Ureter (tissue), 1 donor: ENCODE measurements at places on chromosomes 6 and 20. TPM values are rescaled to one million over a fixed set of nuclear protein-coding genes. Genes with fewer than 3 reads are reported as not detected.
A peak's percentile ranks its signal among the peaks of the same experiment; 100 is the strongest.

DNA sequence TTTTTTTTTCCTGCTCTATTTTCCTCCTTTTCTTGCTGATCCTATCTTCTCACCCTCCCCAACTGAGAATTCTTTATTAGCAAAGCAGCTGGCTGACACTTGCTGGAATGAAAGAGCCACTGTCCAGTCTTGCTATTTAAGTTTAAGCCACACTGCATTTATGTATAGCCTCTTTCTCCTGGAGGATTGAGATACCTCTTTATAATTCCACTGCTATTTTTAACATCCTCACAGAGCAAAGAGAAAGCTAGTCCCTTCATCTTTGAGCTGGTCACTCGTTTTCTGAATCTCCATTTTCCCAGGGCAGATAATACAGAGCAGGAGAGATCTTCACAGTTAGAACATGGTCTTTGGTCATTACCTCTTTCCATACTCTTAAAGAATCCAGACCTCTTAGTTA lies 36.0 kb upstream of the EEF1A1 start:
- no peak for DNase-seq

The POM121L2 gene
- total RNA-seq = not detected

- DNase-seq = no peak
These were observed 76.9 kb upstream of the SIRPA start for GRCh38 chr20:1818247-1818840.

The CCN2 gene
- total RNA-seq = 70.9 TPM

DNA sequence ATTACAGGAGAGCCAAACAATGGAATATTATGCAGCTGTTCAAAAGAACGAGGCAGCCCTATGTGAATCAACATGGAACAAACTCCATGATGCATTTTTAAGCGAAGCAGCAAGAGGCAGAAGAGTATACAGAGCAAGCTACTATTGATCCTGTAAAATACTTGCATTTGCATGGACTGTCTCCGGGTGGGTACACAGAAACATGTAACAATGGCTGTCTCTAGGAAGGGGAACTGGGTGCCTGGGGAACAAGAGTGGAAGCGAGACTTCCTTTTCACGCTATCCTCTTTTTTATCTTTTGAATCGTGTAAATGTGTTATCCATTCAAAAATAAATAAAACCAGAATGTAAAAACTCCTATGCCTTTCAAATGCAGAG lies 93.3 kb upstream of the SIRPA start:
- no peak for DNase-seq

DNA sequence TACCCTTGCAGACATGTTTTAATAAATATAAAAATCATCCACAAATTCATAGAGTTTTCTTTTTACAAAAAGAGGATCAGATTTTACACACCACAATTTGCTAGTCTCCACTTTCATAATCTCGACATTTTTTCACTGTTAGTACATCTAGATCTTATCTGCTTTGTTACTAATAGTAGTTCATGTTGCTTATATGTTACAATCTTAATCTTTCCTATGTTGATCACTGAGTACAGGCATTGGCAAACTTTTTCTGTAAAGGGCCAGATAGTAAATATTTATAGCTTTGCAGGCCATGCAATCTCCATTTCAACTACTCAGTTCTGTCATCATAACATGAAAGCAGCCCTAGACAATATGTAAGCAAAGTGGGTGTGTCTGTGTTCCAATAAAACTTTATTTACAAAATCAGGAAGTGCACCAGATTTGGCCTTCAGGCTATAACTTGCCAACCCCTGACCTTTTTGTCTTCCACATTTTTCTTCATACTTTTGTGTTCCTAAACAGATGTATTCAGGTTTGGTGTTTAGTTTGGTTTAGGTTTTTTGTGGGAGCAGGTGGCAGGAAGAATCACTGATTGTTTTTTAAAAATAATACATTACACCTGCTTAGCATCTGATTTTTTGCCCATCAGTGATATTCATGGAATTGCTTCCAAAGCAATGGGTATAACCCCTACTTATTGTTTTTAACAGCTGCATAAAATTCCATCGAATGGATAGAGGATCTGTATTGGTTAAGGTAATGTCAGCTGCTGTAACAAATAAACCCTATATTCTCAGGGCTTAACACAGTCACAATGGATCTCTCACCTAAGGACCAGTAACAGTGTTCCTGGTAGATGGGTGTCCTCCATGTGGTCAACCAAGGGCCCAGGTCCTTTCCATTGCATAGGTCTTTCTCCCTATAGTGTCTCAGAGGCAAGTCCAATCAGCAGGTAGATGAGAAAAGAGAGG lies 61.2 kb downstream of the EYA2 start:
- no peak for DNase-seq

DNA sequence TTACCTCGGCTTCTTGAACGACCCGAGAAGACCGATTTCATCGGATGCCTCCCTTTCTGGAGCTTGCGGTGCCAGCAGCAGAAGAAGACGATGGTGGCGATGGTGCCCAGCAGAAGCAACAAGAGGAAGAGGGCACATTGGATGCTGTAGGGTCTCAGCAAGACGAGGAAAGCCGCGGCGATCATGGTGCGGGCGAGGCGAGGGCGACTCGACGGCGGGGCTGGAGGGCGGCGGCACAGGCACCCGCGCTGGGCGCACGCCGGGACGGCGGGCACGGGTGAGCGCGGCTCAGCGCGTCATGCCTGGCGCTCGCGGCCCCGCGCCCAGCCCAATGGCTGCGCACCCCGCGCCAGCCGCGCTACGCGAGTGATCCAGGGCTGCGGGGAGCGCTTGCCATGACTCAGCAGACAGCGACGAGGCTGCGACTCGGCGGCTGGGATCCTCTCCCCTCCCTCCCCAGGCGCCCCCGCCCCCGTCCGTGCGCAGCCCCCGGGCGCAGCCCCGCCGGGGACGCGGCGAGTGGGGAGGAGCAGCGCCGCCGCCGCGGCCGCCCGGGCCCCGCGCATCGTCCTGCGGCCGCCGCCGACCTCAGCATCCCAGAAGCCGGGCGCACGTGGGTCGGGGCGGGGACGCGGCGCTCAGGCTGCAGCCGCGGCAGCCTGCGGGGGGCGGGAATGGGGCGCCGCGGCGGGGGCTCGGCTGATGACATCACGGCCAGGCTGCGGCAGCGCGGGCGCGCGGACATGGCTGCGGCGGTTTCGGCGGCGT lies at the start of gene BEND6:
Gene BEND6, plus strand, starts transcription at position 705 of the 768 bp plus-strand sequence. CDS start 26,704 bp downstream, outside the sequence.
- peak; percentile 47 for DNase-seq

The RNF182 gene
- 0.89 TPM for total RNA-seq

DNA sequence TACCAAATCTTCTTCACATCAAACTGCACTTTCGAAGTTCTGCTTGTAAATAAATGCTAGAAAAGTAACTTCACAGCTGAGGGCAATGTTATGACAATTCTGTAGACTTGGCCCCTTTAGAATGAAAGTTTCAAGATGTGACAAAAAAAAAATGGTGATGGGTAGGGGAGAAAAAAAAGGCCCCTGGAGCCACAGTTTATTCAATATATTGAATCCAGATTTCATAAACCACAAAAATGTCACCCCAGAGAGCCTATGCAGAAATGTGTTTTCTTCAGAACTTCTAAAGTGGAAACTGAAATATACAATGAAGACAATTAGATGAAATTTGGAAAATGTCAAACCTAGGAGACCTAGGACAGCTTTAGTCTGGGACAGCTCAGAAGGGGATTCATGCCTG lies 143.1 kb downstream of the EDN3 start:
- no peak for DNase-seq

- DNase-seq = no peak
These were observed 2.3 kb downstream of the ZNF322 start for GRCh38 chr6:26657256-26657655.

DNA sequence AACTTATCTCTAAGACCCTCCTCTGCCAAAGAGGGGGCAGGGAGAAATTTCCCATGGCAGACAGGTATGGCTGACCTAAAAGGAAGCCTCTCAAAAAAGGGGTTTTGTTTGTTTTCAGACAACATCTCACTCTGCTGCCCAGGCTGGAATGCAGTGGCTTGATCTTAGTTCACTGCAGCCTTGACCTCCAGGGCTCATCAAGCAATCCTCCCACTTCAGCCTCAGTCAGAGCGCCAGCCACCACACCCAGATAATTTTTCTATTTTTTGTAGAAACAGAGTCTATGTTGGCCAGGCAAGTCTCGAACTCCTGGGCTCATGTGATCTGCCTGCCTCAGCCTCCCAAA lies 3.8 kb downstream of the EZR start:
- DNase-seq = no peak

GRCh38 chr6:163036160-163036645 lies 308.4 kb downstream of the PACRG start:
- no peak for DNase-seq

DNA sequence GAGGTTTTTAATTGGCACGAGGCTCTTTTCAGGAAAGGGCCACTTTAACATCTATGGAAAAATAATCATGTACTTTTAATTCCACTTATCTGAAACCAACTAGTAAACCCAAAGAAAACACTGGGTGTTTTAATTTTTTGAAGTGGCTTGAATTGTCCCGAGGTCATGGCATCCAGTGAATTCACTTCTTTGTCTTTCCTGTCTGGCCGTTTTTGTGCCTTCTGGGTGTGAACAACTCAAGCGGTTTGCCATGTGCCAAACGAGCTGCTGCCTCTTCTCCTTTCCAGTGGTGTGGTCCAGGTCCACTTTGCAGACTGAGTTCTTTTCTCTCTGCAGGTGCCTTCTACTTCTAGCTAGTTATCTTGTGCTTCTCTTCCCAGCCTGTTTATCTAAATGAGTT lies 117.5 kb downstream of the PLCB4 start:
- no peak for DNase-seq

The BNIP5 gene
- not detected for total RNA-seq

DNA sequence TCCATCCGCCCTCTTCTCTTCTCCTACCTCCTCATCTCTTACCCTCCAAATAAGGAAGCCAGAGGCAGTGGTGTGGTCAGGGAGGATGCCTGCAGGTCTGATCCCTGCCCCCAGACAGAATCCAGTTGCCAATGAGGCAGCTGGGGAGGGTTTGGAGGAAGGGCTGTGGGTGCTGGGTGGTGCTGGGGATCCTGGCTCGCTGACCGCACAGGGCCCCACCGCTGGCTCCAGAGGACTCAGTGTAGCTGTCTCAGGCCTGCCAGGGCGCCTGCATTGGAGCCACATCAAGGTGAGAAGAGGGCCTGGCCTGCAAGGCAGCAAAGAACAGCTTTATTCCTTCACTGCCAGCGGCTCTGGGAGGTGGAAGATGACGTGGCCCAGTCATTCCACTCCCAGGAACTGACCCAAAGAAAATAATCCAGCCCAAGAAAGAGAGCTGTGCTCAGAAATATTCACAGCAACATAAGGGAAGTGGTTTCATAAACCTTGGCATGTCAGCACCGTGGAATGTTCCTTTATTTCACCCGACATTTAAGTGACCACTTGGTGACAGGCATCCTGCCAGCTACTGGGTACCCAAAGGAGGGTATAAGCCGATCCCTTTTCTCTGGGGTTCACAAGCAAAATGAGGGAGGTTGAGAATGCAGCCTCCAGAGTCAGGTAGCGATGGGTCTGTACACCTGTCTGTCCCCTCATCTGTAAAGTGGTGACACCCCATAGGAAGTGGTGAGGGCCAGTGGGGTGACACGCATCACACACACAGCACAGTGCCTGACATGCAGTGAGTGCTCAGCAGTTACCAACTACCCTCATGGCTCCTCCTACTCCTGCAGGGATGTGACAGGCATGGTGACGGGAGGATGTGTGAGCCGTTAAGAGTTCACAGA lies 125.1 kb downstream of the SNX5 start:
- DNase-seq = peak; percentile 69

- DNase-seq = no peak
These were observed 1007.5 kb downstream of the KIF16B start for GRCh38 chr20:15565786-15566185.

The ZNF391 gene
- 8.0 TPM for total RNA-seq

DNA sequence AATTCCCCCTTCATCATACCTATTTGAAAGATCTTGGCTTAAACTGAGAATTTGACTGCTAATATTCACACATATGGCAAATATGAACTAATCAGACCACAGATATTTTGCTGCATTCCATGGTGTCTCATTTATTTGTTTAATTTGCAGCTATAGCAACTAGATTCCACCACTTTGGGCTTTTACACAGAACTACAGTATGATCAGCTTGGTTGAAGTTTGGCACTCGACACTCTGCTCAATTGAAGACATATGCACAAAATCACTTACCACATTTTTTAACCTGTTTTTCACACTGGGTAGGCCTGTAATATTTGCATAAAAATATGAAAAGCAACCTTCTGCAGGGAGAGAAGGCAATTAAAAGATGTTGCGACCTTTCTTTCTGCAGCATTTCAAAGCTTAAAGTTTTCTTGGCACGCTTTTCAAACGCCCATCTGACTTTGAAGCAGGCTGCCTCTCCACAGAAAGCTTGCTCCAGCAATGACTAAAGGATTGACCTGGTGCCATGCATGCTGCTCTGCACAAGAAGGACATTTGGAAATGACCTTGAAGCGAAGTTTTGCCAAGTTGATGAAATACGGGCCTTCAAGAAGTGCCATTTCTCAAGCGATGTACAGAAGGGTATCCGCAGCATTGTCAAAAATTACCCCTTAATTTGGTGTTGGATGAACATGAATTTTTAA lies 126.7 kb downstream of the AIG1 start:
- no peak for DNase-seq

DNA sequence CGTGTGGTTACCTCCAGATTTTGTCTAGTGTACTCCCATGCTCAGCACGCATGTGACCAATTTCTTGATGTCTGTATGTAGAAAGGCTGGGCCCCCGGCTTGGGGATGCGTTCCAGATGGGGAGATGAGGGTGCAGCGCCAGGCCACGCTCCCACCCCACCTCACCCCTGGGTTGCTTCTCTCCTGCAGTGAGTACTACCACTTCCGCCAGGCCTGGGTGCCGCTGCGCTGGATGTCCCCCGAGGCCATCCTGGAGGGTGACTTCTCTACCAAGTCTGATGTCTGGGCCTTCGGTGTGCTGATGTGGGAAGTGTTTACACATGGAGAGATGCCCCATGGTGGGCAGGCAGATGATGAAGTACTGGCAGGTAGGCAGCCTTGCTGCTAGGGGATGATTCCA lies 11.5 kb upstream of the SRF start:
- no peak for DNase-seq

- DNase-seq = no peak
These were observed 29.2 kb downstream of the RIMS4 start for GRCh38 chr20:44781118-44781517.

GRCh38 chr6:51411496-51412125 lies 592.9 kb downstream of the TFAP2B start:
- DNase-seq = no peak

- no peak for DNase-seq
These were observed 672.8 kb downstream of the GRIK2 start for GRCh38 chr6:102066301-102066700.

The IL17F gene
- total RNA-seq = not detected
